NCI-H1694 (cell line): ENCODE measurements at places on chromosomes 2 and 18.

DNA sequence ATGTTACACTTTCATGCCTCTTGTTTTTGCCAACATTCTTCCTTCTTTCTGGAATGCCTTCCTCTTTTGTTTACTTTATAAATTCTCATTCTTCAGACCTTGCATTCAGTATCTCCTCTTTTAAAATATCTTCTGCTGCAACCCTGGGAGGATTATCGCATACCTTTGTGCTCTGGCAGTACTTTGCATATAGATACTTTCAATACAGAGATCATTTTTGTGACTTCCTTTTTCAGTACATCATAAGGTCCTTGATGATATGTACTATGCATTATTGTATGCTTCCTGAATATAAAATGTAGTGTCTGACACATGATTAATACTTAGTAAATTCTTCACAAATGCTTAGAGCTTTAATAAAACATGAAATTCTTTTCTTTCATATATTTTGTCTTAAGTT is 538.7 kb downstream of the TRIB2 start:
- no peak for DNase-seq

DNA sequence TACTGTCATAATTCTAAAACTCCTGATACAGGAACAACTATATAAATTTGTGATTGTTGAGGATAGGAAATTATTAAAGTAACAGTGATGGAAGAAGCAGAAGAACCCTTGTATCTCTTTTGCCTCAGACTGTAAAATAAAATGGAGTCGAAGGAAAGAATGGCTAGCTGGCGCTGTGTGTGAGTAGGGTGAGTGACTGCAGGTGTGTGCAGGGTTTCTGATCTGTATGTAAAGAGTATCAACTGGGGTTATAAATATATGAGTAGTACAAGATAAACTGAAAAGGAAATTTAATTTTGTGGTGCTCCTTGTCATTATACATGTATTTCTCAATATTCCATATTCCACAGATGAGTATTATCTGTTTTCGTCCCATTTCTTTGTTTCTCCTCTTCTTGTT is 15.2 kb downstream of the POLI start:
- no peak for DNase-seq

GRCh38 chr2:85018049-85018447 is 47.1 kb downstream of the KCMF1 start:
- DNase-seq: no peak

DNA sequence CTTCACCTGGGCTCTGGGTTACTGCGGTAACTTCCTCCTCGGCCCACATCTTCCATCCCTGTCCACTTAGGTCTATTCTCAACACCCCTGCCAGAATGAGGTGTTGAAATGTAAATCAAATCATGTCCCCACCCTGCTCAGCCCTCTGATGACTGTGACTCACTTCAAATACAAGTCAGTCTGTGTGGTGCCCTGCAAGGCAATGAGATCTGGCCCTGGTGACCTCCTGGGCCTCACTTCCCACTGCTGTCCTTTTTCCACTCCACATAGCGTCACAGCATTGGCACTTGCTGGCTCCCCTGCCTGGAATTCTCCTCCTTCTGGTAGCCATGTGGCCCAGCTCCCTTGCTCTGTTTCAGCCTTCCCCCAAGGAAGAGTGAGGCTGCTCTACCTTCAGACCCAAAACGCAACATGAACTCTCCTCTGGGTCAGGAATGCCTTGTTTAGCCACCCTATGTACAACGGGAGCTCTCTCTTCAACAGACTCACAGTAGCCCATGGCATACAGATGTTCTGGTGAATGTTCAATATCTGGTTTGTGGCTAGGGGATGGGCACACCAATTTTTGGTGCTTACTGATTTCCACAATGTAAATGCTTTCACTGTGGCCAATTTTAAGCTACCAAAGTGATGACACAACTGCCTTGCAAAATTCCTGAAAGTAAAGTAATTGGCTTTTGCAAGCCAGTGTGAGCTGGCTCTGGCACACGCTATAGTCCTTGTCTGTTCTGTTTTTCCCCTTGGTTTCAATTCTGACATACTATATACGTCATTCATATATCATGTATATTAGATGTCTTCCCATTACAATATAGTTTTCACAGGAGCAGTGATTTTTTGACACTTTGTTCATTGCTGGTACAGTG is 550.3 kb upstream of the HS6ST1 start:
- no peak for DNase-seq

GRCh38 chr2:71833855-71834560 is 313.7 kb downstream of the CYP26B1 start:
- DNase-seq: no peak

GRCh38 chr2:168802859-168803725 is 655 bp downstream of the NOSTRIN start:
- DNase-seq: no peak

GRCh38 chr18:74388227-74388626 is 68.9 kb downstream of the DIPK1C start:
- no peak for DNase-seq

- DNase-seq: no peak
Measured at GRCh38 chr18:32296851-32297250, 107.0 kb downstream of the MEP1B start.

DNA sequence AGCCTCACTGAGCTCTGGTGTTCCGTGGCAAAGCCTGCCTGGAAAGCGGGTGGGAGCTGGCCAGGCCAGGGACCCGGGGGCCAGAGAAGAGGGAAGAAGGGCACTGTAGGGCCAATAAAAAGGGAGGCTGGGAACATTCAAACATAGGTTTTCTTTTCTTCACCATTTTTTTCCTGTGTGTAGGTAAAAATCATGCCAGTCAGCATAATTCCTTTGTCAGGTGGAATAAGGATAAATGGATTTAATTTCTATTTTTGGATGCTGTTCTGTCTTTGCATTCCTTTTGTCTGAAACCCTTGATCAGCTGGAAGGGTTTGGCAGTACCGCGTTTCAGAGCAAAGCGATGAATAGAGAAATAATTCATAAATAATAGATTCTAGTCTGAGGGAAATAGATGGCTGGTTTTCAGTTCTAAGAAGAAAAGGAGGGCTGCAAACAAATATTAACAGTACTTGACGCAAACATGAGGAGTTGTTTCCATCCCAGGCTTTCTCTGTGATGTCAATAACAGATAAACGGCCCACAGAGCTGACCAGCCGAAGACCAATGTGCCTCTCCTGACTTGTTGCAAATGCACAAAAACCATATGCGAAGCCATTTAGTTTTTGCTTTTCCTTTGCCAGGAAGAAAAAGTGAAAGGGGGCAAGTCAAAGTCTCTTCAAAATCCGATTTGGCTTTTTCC is 384.4 kb downstream of the TSN start:
- no peak for DNase-seq

- no peak for DNase-seq
Measured at GRCh38 chr2:88209521-88210131, 39.5 kb downstream of the THNSL2 start.

- DNase-seq: no peak
Measured at GRCh38 chr2:105329561-105330495, at the start of gene TGFBRAP1. TGFBRAP1 (minus strand) TSS chr2:105329735; CDS start chr2:105308301, 21,434 bp downstream.

- no peak for DNase-seq
Measured at GRCh38 chr2:74659462-74659861, 5.4 kb downstream of the SEMA4F start.

DNA sequence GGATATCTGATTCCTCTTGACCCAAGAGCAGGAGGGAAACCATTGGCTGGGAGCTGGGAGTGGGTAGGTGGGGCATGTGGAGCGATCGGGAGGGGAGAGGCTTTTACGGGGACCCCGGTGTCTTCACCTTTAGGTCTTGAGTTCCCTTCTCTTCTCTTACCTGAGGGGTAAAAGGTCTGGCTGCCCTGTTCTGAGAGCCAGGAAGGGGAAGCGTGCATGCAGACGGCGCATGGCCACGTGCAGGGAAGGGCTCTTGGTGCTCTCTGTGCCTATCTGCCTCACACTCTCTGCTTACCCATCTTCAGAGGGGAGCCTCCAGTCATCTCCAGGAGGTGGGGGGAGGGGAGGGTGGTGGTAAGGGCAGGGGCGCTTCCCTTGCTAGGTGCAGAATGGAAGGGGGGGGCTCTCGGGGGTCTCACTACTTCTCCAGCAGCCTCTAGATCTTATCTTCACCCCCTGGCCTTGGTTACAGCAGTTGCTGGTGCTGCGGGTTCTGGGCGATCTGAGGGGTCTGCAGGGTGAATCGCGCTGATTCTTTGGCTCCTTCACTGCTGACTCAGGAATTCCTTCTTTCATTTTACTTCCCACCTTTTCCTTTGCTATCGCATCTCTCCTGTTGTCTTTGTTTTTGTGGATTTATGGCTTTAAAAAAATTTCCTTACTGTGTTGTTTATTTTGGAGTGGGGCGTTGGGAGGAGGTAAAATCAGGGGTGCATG is 225.8 kb upstream of the HS6ST1 start:
- no peak for DNase-seq

DNA sequence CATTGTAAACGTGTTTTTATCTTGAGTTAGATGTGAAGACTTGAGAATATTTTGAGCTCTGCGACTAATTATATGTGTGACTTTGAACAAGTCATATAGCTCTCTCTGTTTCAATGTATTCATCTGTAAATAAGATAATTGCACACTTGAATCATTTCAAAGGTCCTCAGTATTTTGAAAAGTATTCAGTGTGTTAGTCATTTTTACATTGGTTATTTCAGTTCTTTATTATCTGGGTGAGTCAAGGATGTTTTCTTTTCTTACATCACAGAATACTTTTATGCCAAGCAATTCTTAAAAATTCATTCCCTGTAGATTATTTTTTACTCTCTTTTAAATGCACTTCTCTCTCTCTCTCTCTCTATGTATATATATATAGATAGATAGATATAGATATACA is 1098.0 kb upstream of the ZEB2 start:
- DNase-seq: no peak

DNA sequence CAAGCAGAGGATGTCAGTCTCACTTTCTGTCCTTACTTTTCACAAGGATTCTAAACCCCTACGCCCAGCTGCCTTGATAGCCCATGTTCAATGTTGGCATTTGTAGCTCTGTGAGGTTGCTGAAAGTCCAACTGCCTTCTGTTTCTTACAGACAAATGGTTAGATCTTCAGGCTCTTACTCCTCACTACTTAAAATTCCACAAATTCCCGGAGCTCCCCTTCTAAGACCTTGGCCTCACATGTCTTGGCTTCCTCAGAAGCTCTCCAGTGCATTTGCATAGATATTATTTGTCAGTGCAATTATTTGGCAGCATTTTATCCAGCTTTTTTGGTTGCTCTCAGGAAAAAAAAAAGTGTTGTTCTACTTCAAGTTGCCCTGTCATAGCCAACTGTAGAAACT is 453.7 kb upstream of the CELF4 start:
- DNase-seq: no peak

- DNase-seq: no peak
Measured at GRCh38 chr18:56541793-56542192, 96.6 kb downstream of the TXNL1 start.

DNA sequence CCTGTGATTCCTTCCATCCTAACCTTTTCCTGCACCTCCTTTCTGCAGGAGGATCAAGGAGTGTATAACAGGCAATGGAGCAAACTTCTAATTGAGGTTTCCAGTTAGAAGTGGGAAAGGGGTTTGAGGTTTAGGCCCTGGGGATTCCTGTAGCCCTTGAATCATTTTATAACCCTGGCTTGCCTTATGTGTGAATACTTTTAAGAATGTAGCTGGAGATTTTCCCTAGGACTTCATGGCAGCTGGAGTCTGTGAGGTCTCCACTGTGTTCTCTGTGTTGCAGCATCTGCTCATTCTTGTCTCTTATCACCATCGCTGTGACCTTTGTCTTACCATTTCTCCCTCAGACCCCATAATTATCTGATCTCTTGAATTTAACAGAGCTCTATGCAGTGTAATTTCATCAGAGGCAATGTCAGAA is 370.2 kb upstream of the SLC14A2 start:
- no peak for DNase-seq

DNA sequence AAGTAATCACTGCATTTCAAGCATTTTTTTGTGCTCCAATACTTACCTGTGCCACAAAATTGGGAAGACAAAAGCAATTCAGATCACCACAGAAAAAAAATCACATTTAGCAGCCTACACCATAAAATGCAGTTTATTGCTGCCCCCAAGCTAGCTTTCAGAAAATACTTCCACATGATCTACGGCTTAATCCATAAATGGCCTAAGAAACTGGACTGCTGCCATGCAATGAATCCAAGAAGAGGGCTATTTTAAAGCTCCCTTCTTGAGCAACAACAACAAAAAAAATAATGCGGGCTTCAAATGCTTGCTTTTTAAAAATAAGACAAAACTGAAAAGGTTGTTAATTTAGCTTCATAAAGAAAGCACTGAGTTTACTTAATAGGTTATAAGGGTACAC is 272.3 kb downstream of the RAD51AP2 start:
- DNase-seq: no peak

DNA sequence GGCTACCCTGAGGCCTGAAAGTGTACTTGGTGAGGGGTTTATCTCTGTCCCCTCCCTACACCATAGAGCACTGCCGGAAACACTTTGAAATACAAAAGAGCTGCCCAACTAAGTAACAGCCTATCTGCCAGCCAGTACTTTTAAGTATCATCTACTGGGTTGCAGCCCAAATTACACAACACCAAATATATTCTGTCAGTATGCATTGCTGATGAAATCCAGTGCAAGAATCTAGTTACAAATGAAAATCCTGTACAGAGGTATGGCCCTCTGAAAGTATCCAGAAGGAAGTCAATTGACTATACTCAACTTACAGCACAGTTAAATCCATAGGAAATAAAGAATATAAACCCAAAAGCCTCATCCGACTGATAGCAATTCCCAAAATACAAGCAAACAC is 280.8 kb downstream of the CCDC85A start:
- DNase-seq: no peak

DNA sequence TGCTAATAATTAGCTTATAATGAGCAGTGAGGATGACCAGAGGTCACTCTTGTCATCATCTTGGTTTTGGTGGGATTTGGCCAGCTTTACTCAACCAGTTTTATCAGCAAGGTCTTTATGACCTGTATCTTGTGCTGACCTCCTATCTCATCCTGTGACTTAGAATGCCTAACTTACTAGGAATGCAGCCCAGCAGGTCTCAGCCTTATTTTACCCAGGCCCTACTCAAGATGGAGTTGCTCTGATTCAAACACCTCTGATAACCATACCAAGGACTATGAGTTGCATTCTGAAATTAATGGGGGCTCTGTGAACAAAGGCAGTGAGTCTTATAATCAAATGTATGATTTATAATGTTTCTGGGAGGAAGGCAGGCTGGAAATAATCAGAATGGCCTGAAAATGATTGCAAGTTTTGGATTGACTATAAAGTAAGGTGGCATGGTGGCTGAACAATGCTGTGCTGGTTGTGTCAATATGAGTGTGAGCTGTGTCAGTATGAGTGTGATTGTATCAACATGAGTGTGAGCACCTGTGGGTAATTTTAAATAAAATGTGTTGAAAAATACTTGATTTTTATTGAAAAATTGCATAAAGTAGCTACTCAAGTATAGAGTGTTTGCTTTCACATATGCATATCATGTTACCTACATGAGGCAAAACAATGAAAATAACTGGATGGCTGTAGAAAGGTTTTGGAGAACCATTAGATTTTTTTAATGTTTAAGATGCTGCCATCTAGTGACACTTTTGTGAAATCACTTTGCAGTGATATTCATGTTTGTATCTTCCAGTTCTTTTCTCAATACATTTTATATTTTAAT is 103.0 kb downstream of the KYNU start:
- peak; percentile 67 for DNase-seq

GRCh38 chr2:13000664-13001363 is 284.1 kb downstream of the TRIB2 start:
- DNase-seq: no peak
